ENCODE measurements at places on chromosomes 6 and 20.

- H3K4me3 ChIP-seq = no peak overlapping the region
- H3K27ac ChIP-seq = peak overlapping the region; percentile 30
- H3K36me3 ChIP-seq = no peaks in the 10 kb centered on the region
- H3K4me1 ChIP-seq = peaks cover 29% of the 10 kb centered on the region
- DNase-seq = no peak
Observed at GRCh38 chr6:6713657-6714056, 125.1 kb downstream of the LY86 start.

DNA sequence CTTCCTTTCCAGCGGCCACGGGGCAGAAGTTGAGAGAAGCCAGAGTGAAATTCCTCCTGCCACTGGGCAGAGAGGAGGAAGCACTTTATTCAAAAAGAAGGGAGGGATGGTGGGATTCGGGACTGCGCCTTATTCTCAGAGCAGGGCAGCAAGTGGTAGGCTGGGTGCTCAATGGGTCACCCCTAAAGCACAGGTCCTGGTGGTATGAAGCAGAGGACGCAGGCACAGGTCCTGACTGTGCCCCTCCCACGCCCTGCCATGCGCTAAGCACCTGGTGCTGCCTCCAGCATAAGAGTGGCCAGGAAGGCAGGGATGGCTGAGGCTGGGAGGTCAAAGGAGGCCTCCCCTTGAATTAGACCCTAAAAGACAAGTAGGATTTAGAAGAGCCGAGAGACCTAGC lies 4.9 kb upstream of the GRM4 start:
- H3K27ac ChIP-seq = no peak overlapping the region
- H3K4me1 ChIP-seq = peaks cover 14% of the 10 kb centered on the region
- DNase-seq = peak; percentile 51

DNA sequence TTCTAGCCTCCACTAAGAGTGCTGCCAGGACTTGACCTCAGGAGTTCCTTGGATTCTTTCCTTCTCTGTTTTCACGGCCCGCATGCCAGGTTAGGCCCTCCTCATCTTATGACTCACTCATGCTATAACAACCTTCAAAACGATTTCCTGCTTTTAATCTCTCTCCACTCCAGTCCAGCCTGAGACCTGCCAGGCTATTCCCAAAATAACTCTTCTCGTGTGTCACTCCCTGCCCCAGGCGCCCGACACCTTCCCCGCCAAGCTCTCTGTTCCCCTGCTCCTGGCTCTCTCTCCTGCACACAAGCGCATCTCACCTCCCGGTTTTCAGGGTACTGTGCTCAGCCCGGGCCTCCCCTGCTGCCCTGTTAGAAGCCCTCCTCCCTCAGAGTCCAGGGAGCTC lies 64.1 kb upstream of the RPS6KA2 start:
- peak overlapping the region; percentile 35 for H3K27ac ChIP-seq
- H3K36me3 ChIP-seq = no peaks in the 10 kb centered on the region
- DNase-seq = no peak
- H3K27me3 ChIP-seq = no peaks in the 10 kb centered on the region
- no peaks in the 10 kb centered on the region for H3K4me1 ChIP-seq

GRCh38 chr20:51531141-51531710 lies 11.3 kb downstream of the NFATC2 start:
- no peaks in the 10 kb centered on the region for H3K4me1 ChIP-seq
- H3K4me3 ChIP-seq = no peak overlapping the region
- H3K27me3 ChIP-seq = no peaks in the 10 kb centered on the region
- no peaks in the 10 kb centered on the region for H3K36me3 ChIP-seq

DNA sequence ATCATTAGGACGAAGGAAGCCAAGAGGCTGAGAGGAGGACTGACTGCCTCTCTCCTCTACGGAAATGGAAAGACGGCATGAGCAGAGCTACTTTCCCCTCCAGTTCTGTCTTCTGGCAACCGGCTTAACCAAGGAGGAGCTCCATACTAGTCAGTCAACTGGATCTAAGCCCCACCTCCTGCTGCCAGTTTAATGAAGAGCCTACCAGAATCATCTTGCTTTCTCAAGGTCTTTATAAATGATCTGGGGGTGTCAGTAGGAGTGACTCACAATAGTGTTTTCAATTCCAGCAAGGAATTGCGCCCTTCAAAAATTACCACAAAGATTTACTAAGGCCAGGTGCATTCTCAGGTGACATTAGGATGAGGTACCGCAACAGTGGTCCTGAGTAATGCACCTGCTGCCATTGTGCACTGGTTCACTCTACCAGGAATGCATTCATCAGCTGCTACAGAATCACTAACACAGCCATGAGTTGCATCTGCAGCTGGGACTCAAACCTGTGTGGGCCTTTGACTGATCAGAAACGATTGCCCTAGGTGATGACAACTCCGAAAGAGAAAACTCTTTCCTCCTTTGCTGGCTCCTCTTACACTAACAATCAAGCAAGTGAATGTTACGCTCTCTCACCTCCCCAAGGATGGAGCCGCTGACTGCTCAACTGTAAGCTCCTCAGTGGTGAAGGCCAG lies 2.8 kb downstream of the UQCC2 start:
- no peak overlapping the region for H3K4me3 ChIP-seq
- no peak for DNase-seq
- H3K4me1 ChIP-seq = peaks cover 18% of the 10 kb centered on the region
- no peaks in the 10 kb centered on the region for H3K36me3 ChIP-seq
- H3K27me3 ChIP-seq = no peaks in the 10 kb centered on the region

- peaks cover 29% of the 10 kb centered on the region for H3K36me3 ChIP-seq
- DNase-seq = no peak
- no peak overlapping the region for H3K27ac ChIP-seq
- H3K27me3 ChIP-seq = no peaks in the 10 kb centered on the region
Observed at GRCh38 chr6:35278708-35279107, 18.9 kb upstream of the DEF6 start.

DNA sequence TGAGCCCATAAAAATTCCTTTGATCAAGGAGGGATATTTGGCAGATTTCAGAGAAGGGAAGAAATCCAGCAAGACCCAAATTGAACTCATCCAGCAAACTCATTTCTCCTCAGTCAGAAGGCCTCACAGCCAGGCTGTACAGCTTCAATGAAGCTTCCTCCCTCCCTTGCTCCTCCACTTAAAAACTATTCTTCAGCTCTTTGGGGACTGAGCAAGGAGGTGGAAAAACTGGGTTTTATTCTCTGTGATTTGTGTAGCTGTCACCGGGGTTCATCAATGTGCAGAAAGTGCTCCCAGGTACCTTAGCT lies 158.7 kb upstream of the ZNF184 start:
- no peak for DNase-seq
- H3K4me3 ChIP-seq = no peak overlapping the region
- H3K27ac ChIP-seq = no peak overlapping the region
- no peaks in the 10 kb centered on the region for H3K4me1 ChIP-seq
- no peaks in the 10 kb centered on the region for H3K36me3 ChIP-seq
- H3K27me3 ChIP-seq = peaks cover 78% of the 10 kb centered on the region

- H3K27me3 ChIP-seq = no peaks in the 10 kb centered on the region
- no peaks in the 10 kb centered on the region for H3K36me3 ChIP-seq
- H3K27ac ChIP-seq = no peak overlapping the region
- no peaks in the 10 kb centered on the region for H3K4me1 ChIP-seq
Observed at GRCh38 chr6:84093441-84094435, 60.2 kb downstream of the MRAP2 start.
